Suppressor macrophage treated with lipopolysaccharide for 1 hour (primary cell): ENCODE measurements at places on chromosomes 16 and 17.
A peak's percentile ranks its signal among the peaks of the same experiment; 100 is the strongest.

- no peak for DNase-seq
These were observed 10.9 kb downstream of the RAD51C start for GRCh38 chr17:58703137-58703915.

GRCh38 chr16:85627089-85627488 is 14.0 kb downstream of the GSE1 start:
- no peak for DNase-seq

- DNase-seq, result no peak
These were observed 28.0 kb upstream of the CDH13 start for GRCh38 chr16:82598771-82599170.

- no peak for DNase-seq
These were observed 88.4 kb downstream of the FTO start for GRCh38 chr16:53792161-53792951.

DNA sequence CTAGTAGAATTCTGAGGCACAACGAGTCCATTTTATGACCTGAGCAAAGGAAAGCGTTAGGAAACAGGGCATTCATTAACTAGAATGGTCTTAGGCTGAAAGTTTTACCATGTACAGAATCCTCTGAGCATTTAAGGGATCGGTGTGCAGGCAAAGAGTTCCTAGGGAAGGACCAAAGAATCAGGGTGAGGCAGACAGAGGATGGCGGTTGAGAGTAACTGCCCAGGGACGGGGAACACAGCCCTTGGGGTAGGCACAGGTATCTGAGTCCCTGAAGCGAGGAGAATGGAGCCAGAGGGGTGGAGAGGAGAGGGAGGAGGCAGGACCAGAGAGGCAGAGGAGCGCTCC is 14.0 kb upstream of the ITGB3 start:
- no peak for DNase-seq

DNA sequence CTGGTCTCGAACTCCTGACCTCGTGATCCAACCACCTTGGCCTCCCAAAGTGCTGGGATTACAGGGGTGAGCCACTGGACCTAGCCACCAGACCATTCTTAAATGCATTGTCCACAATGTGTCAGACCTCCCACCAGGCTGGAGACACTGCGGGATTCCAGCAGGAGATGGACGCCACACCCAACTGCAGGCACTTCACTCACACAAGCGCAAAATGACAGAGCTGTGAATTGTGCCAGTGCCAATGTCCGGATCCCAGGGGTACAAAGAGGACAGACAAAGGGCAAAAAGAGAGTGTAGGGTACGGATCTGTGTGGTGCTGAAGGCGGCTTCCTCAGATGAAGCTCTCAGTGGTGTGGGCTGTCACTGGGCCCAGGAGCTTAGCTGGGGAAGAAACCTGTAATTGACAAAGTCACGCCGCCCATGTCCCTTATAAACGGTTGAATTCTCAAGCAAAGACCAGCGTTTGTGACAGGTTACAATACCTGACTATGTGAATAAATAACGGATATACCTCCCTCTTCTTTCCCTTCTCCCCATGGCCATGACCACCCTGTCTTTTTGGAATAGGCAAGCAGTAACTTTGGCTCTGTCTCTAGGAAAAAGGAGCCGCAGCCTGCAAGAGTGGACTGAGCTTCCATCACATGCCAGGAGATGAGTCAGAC is 40.0 kb downstream of the HS3ST3A1 start:
- DNase-seq, result no peak

DNA sequence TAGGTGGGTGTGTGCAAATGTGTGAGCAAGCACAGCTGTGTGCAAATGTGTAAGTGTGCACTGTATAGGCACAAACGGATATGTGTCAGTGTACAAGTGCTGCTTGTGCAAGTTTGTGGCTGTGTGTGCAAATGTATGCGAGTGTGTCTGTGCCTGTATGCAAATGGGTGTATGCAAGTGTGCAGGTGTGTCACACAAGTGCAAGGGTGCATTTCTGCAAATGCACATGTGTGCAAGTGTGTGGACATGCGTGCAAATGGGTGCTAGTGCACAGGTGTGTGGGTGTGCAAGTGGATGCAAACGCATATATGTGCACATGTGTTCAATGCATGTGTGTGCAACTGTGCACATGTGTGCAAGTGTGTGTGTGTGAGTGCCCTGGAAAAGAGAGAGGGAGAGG is 76.5 kb upstream of the TNRC6C start:
- DNase-seq, result no peak

DNA sequence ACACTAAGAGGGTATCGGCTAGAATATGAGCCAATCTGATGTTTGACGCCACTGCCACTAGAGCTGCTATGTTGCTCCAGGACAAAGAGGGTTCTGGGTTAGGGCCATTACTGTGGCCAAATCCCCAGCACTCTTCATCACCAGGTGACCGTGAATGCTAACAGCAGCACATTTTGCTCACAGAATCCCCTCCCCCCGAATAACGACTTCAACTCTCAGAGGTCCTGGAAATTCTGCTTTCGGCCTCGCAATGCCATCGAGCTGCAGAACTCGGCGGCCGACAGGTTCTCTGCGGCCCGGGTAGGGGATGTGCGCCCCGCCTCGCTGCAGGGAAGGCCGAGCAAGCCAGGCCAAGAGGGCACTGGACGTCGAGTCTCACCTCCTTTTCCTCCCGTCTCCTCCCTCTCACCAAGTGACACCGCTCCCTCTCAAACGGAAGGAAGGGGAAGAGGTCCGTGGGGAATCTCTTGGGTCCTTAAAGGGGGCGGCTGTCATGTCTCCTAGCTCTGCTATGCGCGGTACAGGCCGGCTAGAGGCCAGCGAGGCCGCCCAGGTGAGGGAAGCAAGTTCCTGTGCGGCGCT is 31.9 kb downstream of the CDK5R1 start:
- no peak for DNase-seq

- DNase-seq, result no peak
These were observed 4.8 kb downstream of the BAIAP3 start for GRCh38 chr16:1338119-1338730.

DNA sequence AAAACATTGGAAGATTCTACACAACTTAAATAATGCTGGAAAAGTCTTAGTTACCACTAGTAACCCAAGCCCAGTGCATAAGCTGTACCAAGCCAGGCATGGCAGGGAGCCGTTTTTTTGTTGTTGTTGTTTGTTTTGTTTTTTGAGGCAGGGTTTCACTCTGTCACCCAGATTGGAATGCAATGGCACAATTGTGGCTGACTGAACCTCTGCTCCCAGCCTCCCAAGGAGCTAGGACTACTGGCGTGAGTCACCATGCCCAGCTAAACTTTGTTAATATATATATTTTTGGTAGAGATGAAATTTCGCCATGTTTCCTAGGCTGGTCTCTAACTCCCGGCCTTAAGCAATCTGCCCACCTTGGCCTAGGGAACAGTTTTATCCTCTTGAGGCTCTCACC is 564 bp upstream of the TMIGD1 start:
- DNase-seq, result no peak

DNA sequence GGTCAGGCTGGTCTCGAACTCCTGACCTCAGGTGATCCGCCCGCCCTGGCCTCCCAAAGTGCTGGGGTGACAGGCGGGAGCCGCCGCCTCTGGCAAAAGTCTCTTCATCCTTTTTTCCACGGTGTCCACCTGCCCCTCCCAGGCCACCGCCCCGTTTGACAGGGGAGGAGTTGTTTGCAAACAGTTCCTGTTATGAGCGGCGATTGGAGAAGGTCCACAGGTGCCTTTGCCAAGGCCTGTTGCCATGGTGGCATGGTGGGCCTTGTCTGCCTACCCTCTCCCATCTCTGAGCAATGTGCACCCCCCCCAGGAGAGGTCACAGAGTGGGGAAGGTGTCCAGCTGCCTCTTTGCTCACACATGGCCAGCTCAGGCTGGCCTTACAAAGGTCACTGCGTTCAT is 16.0 kb upstream of the RAP1GAP2 start:
- DNase-seq, result no peak

DNA sequence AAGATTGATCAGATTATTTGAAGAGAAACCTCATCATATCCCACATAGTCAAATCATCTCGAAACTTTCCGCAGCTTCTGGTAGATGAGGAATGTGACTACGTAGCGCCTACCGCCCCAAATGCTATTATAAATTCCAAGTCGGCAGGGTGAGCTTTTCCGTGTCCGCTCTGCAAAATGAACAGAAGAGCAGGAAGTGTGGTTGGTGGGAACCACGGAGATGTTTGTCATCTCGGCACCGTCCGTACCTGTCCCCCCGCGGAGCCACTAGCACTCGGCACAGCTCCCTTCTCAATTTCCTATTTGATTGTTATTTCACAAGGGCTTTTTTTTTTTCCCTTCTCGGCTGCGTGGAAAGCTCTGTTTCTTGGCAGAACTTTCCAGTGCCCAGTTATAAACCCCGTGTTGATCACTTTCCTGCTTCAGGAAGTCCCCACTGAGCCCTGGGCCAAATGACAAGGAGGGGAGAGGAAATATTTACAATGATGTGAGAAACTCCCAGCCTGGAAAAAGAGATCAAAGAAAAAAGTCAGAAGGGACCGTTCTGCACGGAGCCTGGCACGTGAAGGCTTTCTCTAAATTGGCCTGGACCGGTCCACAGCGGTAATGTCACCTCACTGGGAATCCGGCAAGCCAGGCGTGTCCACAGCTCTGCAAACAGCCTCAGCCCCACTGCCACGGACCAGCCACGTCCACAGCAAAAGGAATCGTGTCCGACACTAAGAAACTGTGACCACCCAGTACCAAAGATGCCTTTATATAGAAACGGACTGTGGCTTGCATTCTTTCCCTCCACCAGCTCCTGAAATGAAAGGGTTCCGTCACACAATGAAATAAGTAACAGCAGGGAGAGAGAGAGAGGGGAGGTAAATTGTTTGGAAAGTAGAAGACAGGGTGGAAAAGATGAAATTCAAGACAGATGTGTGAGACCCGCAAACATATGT is 65.0 kb downstream of the MRM3 start:
- no peak for DNase-seq

- no peak for DNase-seq
These were observed 197.6 kb downstream of the NTN1 start for GRCh38 chr17:9218911-9219310.

- DNase-seq, result no peak
These were observed 9.5 kb upstream of the ITGA2B start for GRCh38 chr17:44398692-44399691.

GRCh38 chr17:2140683-2141082 is 85.8 kb downstream of the HIC1 start:
- DNase-seq, result no peak

DNA sequence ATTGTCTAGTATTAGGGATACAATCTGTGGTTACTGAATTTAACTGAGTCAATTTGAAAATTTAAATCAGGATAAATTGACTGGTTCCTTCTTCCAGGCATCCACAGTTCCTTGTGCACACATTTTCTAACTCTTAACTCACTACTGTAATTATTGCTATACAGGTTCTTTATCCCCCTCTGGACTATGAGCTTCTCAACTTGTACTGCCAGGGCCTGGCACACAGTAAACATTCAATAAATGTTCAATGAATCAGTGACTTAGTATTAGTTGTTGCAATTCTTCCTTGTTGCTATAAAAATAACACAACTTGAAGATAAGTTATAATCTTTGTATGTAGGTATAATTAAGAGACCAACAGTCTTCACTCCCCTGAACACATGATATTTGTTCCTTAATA is 67.9 kb downstream of the SSH2 start:
- no peak for DNase-seq

GRCh38 chr17:41602524-41602923 is 10.0 kb downstream of the KRT16 start:
- DNase-seq, result no peak

DNA sequence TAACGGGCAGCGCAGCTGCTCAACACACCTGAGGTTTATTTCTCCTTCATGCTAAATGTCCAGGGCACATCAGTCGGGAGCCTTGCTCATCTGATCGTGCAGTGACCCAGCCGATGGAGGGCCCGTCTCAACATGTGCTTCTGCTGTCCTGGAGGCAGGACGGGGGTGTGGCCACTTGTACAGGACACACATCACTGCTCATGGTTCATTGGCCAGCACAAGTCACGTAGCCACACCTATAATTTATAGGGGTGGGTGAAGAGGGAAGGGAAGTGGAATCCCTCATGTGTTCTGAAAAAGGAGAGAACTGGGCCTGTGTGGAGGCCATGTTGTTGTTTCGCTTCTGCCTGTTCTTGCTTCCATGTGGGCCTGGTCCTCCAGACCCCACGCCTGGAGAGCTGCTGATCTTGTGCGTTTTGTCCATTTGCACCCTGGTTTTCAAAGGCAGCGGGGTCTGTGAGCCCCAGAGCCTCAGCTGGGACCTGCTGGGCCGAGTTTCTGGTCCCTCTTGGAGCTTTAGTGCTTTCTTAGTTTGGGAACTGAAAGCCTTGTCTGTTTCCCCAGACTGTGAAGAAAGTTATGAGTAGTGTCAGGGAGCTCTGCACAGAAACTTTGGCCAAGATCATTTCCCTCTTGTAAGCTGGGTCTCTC is 60.5 kb downstream of the CMIP start:
- DNase-seq, result peak; percentile 68

GRCh38 chr16:57411362-57411976 is 6.9 kb downstream of the CCL17 start:
- no peak for DNase-seq

- peak; percentile 32 for DNase-seq
These were observed 617 bp downstream of the ARMC7 start for GRCh38 chr17:75110234-75110937.

- no peak for DNase-seq
These were observed 21.9 kb downstream of the ST3GAL2 start for GRCh38 chr16:70416748-70417616.

GRCh38 chr16:20111143-20111542 is 37.5 kb upstream of the GPR139 start:
- no peak for DNase-seq

DNA sequence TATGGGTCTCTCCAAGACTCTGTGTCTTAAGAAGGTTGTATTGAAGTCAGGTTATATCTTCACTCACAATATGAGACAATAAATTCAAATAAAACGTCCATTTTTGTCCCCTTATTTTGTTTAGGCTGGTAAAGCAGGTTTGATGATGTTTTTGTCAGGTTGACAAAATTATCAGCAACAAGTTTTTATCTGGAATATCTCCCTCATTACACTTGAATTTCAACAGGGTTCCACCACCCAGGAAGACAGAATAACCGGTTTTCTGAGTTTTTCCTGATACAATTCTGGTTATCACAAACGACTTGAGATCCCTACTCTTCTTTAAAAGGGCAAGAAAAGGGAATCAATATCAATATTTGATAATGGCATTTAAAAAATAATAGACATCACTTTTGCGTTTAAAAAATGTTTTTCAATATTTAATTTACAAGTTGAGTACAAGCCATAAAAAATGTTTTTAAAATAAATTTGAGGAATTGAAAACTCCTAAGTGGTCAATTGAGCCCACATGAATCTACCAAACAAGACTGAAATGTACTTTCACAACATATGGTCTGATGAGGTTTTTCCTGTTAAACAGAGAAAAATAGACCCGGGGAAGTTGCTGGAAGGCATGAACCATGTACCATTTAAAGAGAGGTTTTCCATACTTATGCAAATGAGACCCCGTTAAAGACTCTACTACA is 1.4 kb upstream of the ATP6V0A1 start:
- peak; percentile 65 for DNase-seq

- DNase-seq, result peak; percentile 60
These were observed 48.0 kb upstream of the CDYL2 start for GRCh38 chr16:80852261-80852872.

- DNase-seq, result peak; percentile 37
These were observed 2.7 kb downstream of the C1QTNF1 start for GRCh38 chr17:79026376-79027273.

- peak; percentile 43 for DNase-seq
These were observed 9.3 kb downstream of the RIPOR1 start for GRCh38 chr16:67537636-67538591.
